ENCODE measurements at places on chromosomes 7 and 10. TPM values are rescaled to one million over a fixed set of nuclear protein-coding genes. Genes with fewer than 3 reads are reported as not detected.

DNA sequence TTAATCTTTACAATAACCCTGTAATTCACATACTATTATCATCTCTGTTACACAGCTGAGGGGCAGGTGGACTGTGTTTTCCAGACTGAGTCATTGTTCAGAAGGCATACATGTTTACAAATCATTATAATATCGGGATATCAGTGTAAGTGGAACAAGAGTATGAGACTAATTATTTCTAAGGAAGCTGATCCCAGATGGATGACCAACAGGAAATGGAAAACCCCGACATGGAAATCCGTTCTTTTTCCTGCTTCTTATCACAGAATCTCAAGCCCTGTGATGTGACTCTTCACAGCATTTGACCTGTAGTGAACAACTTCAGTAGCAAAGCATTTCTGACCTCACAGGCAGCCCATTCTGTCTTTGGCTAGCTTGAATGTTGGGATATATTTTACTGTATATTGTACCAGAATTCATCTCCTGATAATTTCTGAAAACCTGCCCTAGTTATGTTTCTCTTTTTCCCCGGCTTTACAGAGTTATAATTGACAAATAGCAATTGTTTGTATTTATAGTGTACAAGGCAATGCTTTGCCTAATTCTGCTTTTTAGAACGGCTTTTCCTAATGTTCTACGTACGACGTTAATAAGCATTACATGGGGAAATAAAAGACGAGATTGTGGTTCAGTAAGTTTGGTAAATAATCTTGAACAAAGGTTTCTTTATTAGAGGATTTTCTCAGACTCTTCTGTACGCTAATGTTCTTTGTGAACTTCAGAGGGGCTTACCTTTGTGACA is 78.6 kb upstream of the SYPL1 start:
- DNase-seq, result no peak

OR2A1 gene
- not detected for total RNA-seq

- no peak for DNase-seq
Measured at GRCh38 chr7:138622841-138623240, 78.3 kb downstream of the SVOPL start.

GRCh38 chr7:29471444-29472138 is 92.0 kb upstream of the PRR15 start:
- no peak for DNase-seq

- DNase-seq, result no peak
Measured at GRCh38 chr7:30280631-30281030, 3.8 kb upstream of the ZNRF2 start.

C10orf143 gene
- 1.3 TPM for total RNA-seq

GPNMB gene
- 339 TPM for total RNA-seq

ATAD1 gene
- total RNA-seq, result 98.4 TPM

DNA sequence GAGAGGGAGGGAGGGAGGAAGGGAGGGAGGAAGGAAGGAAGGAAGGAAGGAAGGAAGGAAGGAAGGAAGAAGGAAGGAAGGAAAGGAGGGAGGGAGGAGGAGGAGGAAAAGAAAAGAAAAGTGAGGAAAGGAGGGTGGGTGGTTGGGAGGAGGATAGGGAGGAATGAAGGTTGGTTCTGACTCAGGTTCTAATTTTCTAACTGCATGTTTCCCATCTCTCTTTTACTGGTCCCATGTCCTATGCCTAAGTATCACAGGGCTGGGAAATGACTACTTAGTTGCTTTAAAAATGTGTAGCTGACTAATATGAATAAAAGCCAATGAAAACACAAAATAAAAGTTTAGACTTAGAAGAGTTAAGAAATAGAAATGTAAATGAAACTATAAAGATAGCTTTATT is 890.9 kb upstream of the POT1 start:
- no peak for DNase-seq

AKR1C8 gene
- total RNA-seq, result 0.25 TPM

- no peak for DNase-seq
Measured at GRCh38 chr7:103381280-103382031, 34.0 kb downstream of the PSMC2 start.

- no peak for DNase-seq
Measured at GRCh38 chr10:131575877-131576276, 264.4 kb upstream of the TCERG1L start.

DNA sequence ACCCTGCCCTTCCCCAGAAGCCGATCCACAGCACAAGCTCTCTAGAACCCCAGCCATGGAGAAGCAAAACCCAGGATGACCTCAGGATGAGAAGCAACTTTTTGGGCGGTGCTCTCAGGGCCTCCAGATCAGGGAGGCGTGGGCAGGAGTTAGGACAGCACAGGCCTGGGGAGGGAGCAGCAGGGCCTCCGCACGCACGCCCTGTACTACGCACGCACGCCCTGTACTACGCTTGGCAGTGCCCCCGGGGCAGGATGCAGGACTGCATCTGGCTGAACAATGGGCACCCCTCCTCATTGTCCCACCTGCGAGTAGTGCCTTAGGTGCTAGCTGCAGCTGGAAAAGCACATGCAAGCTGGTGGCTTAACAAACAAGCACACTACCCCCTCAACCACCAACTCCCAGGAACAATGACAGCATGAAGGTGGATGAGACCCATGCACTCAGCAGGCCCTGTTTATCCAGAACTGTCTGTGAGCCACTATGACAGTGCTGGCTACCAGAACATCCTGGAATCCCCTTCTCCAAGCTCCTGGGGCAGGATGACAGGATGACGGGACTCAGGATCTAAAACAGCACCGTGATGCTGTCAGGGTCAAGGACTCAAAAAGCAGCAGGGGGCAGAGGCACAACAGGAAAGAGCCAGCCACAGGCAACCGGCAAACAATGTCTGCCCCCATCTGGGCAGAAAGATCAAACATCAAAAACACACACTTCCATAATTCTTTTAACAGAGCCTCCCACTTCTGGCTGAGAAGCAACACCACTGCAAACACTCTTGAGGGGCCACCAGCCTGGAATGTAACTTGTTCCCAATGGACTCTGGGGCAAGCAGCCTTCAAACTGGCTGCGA is 11.8 kb downstream of the PODXL start:
- DNase-seq, result no peak

HTR7 gene
- total RNA-seq, result not detected

TFPI2 gene
- total RNA-seq, result 1.4 TPM

CDHR3 gene
- 0.89 TPM for total RNA-seq

DNA sequence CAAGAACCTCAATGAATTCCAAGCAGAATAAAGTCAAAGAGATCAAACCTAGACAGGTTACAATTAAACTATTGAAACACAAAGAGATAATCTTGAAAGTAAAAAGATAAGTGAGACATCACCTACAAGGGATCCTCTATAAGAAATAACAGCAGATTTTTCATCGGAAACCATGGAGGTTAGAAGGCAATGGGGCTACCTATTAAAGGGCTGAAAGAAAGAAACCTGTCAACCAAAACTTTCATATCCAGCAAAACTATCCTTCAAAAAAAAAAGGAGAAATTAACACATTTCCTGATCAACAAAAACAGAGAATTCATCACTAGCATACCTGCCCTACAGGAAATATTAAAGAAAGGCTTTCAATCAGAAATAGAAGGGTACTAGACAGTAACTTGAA is 244.9 kb downstream of the ARHGAP12 start:
- DNase-seq, result no peak

- peak; percentile 65 for DNase-seq
Measured at GRCh38 chr7:72493850-72494661, 81.9 kb upstream of the CALN1 start.

RBM48 gene
- total RNA-seq, result 14.4 TPM

DNA sequence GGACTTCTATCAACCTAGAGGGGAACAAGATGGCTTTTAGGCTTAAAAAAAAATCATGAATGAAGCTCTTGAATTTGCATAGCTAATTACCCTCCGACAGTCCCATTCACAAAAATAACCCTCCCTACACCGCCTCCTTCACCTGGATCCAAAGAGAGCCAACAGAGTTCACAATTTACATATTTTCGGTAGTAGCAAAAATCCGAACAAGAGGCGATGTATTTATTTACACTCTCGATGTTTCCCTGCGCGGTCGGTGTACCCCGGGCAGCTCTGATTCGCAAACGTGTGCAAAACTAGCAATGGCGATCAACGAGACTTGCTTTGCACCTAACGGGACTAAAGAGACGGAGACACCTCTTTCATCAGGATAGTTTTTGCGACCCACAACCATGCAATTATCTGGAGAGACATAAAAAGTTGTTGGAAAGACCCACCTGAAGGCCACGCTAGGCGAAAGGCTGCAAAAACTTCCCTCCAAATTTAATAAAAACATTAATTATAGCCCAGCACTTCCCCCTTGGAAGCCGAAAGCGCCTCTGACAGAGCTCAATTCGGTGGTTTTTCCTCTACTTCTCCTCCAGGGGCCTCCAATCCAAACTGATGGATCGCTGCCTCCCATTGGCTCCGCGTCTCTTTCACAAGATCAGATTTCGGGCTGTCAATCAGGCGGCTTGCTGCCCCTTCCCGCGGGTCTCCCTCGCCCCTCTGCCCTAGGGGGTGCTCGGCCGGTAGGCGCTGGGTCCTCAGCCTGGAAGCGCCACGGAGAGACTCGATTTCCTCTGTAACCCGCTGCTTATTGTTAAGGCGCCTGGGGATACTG is at the start of gene ETV1:
Gene ETV1, minus strand, starts transcription at position 541 of the 823 bp plus-strand sequence. CDS start 614 bp downstream, outside the sequence.
- peak; percentile 71 for DNase-seq

NEUROD6 gene
- total RNA-seq, result not detected

GRCh38 chr7:74405191-74405898 is 48.4 kb upstream of the GTF2IRD1 start:
- no peak for DNase-seq

DNA sequence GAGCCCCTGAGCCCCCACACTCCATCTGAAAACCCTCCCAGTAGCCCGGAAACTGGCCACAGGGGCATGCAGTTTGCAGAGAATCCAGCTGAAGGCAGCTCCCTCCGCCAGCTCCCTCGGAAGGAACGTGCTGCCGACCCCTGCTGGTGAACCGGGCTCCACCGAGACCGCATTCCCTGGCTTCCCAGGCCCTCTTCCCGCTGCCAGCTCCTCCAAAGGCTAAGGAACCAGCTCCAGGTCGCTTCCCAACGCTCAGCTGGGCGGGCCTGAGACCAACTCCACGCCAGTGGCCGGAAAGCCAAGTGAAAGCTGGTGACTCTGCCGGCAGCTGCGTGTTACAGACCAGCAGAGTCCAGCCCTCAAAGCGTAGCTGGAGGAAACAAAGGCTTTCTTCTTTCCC is 35.8 kb downstream of the GPER1 start:
- DNase-seq, result peak; percentile 90

CLRN3 gene
- total RNA-seq, result not detected

DNA sequence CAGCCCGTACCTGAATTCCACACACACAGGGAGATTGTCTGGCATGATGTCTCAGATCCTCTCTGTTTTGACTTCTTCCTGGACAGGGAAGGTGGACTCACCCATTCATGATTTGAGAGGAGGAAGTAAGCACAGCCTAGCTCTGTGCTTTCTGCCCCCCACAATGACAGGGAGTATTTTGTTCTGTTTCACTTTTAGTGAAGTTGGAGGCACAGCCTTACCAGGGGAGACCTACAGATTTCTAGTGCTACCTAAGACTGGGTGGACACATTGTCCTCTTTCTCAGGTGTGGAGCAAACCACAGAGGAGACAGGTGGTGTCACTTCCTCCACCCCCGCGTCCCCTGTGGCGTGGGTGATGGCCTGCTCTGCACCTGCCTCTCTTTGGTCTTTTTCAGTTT is 408.6 kb upstream of the PFKP start:
- DNase-seq, result no peak

- DNase-seq, result no peak
Measured at GRCh38 chr7:140456551-140457051, 22.7 kb downstream of the MKRN1 start.

DNA sequence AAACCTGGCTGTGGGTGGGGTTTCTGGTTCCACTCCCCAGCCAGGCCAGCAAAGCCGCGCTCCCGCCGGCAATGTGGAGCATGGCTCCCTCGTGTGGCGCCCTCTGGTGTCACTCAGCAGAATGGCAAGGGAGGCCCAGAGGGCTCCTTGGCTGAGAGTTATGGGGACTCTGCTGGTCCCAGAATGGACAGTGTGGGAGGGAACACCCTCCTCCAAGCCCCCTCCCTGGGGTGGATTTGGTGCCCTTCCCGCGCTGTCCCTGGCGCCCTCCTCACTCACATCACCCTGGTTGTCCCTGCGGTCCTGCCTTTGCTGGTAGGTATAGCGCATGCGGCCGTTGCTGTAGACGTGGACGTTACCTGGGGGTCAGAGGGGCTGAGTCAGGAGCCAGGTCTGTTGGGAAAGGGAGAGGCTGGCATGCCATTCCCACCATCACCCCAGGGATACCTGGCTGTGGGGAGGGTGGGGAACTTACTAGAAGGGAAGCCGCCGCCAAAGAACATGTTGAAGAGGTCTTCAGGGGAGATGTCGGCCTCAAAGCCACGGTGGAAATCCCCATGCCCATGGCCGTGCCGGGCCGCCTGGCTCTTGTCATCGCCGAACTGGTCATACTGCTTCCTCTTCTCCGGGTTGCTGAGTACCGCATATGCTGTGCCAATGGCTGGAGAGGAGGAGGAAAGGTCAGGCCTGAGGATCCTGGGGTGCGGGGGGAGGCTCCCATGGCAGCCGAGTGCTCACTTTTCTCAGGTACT is 14.0 kb downstream of the DNAJB12 start:
- peak; percentile 83 for DNase-seq

ITPRIP gene
- total RNA-seq, result 27.6 TPM

COG5 gene
- 54.0 TPM for total RNA-seq

DNA sequence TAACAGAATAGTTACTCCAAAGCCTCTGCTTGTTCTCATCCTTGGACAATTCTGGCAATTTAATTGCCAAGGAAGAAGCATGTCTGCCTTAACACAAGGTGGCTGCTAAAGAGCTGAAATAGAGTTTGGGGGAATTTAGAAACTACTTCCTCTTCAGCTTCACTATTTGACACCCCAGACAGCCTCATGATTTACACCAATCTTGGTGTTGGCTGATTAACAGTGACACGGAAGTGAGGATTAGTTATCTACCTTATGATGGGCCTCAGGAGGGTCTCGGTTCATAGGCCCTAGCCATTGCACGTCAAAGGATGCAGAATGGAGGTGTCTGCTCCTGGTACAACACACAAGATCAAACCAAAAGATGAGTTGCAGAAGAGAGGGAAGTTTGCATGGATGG is 102.4 kb downstream of the RELN start:
- no peak for DNase-seq

GRCh38 chr10:50936335-50936734 is 50.9 kb upstream of the A1CF start:
- no peak for DNase-seq

DNA sequence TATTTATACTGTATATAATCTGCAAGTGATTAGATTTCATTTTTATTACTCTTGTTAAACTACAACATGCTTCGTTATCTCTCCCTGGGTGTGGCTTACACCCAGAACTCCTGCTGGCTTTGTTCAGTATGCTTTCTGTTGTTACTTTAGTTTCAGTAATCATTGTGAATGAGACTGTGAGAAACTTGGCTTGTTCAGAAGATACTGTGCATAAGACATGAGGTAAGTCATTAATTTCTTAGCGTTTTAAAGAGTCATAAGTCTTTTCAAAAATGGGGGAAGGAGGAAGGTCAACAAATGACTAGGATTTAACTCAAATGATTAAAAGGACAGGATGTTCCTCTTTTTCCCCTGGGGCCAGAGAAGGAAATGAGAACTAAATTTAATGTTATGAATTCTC is 11.6 kb upstream of the ADD3 start:
- no peak for DNase-seq

GRCh38 chr7:43694399-43694748 is 34.9 kb downstream of the COA1 start:
- no peak for DNase-seq

COX19 gene
- 9.6 TPM for total RNA-seq

- no peak for DNase-seq
Measured at GRCh38 chr7:69374044-69374425, 224.2 kb upstream of the AUTS2 start.

PAXIP1 gene
- 7.1 TPM for total RNA-seq

CALHM1 gene
- not detected for total RNA-seq

All from left ventricle myocardium superior (tissue), 1 donor.